ENCODE measurements at places on chromosomes 1 and 21.
A peak's percentile ranks its signal among the peaks of the same experiment; 100 is the strongest.

GRCh38 chr1:23673086-23673813, 18.4 kb upstream of the RPL11 start:
- no peak for DNase-seq

DNA sequence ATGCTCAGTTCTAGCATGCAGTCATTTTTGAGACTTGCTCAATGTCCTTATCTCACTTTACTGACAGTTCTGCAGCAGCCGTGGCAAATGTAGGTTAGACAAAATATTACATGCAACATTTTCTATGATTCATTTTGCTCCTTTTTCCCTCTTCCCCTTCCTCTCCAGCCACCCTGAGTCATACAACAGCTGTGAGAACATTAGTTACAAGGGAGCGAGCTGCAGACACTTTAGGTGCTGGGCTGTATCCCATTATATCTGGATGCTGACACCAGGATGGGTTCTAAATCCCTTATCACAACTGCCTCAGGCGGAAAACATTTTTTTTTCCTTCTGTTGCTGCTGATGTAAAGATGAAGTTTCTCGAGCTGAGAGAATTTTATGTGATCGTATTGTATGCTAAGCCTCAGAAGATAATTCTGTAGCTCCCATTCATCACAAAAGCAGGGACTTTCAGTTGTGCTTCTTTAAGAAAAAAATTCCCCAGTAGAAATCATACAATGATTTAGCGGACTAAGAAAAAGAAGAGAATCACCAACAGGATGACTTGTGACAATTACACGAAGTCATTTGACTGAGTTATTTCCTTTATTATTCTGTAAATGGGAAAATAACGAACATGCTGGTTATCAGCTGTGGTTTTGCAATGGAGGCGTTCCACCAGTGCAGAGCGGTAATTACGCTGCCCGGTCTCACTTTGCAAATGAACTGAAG, 345.0 kb downstream of the DISC1 start:
- DNase-seq, result no peak

GRCh38 chr1:36731226-36732014, 248.7 kb upstream of the CSF3R start:
- DNase-seq, result no peak

DNA sequence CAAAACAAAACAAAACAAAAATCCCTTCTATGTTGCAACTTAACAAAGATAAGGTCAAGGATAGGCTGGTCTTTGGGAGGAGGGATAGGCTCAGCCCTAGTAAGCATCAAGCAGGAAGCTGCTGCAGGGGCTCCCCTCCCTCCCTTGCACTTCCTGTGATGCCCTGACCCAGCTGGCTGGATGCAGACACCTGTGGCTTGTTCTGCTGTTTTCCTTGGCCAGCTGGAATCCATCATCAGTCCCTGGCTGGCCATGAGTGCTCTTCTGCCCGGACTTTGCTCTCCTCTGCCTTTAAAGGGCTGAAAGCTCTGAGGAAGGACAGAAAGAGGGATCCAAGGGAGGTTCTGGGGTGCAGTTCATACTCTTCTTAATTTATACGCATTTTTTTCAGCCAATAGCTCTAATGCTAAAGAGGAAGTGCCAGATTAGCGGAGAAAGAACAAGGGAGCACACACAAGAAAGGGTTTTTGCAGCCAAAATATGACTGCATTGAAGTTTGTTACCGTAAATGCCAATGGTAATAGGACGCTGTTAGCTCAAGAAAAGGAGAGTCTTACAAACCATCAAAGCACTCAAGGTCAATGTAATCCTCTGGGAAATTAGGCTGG, 19.9 kb upstream of the UBE2U start:
- no peak for DNase-seq

GRCh38 chr1:157732755-157733154, 32.2 kb upstream of the FCRL3 start:
- no peak for DNase-seq

GRCh38 chr1:224759135-224759534, 143.0 kb downstream of the CNIH3 start:
- no peak for DNase-seq

DNA sequence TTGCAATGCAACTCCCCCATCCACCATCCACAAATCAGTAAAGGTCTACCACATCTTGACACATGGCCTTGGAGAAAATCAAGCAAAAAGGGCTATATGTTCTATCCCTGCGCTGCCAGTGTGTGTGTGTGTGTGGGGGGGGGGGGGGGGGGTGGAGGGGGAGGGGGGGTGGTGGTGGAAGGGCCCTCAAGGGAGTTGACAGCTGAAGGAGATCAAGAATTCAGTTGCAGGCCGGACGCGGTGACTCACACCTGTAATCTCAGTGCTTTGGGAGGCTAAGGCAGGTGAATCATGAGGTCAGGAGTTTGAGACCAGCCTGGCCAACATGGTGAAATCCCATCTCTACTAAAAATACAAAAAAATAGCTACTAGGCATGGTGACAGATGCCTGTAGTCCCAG, 37.6 kb upstream of the CLIC4 start:
- no peak for DNase-seq

DNA sequence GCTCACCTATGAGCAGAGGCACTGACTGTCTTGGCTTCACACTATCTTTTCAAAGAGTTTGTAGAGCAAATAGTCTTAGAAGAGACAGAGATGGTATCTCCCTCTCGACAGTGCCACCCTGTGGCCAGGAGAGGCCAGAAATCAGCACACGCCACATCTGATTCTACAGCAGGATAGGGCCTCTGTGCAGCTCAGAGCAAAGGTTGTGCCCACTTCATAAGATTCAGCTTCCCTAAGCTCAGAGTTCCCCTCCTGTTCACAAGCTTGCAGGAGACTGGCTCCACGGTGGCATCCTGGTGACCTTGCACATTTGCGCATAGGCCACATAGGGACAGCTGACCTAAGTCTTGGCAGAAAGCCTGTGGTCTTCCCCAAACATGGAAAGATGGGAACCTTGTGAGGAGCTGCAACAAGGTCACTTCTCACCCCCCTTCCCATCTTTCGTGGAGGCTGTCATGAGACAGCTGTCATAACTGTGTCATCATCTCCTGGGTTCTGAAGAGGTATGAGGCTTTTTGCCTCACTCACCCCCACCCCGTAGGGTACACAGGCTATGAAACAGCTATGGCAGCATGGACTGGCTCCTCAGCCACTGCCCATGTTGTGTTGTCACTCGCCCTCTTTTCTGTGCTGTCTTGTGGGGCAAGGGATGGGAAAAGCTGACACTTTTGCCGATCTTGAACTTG, 3.0 kb downstream of the ITLN2 start:
- DNase-seq, result peak; percentile 57

- no peak for DNase-seq
These were observed 80.3 kb downstream of the SSBP3 start for GRCh38 chr1:54325703-54326461.

GRCh38 chr1:200674838-200675587, 5.3 kb upstream of the DDX59 start:
- no peak for DNase-seq

- DNase-seq, result no peak
These were observed 374.4 kb upstream of the ST6GALNAC5 start for GRCh38 chr1:76492752-76493430.

DNA sequence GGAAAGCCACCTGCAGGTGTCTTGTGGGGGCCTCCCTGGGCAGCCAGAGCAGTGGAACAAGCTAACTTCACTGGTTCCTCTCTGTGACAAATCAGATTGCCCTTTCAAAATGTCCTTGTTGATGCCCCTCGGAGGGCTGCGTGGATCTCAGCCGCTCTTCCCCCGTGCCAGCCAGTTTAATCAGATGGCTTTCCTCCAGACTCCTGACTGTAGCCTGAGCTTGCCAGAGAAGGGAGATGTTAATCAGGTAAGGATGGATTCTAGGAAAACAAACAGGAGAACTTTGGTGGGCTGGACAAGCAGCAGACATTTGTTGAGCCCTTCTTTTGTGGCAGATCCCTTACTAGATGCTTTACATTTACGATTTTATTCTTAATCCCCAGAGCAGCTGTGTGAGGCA, 88.2 kb downstream of the DMRTA2 start:
- no peak for DNase-seq

DNA sequence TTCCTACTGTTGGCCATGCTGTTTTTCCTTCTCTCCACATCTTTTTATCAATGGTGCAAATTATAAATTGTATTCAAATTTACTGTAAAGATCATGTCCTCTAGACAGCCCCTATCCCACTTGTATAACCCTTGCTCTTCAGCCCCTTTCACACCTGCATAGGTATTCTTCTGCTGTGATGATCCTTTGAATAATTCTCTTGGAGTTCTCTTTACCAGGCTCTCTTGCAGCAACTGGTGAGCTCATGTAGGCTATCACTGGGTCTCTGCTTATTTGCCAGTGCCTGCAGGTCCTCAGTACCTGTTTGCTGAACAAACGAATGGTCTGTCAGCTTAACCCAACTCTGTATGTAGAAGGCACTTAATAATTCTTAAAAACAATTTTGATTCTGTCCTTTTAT, 8.2 kb downstream of the PTPRC start:
- DNase-seq, result no peak

DNA sequence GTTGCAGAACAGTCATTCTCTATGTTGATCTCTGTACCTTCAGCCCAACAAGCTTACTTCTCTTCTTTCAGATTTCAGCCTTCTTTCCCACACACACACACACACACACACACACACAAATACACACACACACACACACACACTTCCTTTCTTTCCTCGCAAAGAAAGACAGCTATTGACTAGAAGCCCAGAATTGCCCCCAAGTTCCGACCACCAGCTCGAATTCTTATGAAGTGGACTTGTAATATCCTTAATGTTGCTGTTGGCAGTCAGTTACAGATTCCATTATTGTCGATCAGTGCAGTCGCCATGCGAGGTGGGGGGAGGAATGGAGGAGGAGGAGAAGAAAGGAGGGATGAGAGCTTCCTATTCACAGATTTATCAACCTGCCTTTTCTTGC, 125.5 kb downstream of the CLEC20A start:
- DNase-seq, result no peak

DNA sequence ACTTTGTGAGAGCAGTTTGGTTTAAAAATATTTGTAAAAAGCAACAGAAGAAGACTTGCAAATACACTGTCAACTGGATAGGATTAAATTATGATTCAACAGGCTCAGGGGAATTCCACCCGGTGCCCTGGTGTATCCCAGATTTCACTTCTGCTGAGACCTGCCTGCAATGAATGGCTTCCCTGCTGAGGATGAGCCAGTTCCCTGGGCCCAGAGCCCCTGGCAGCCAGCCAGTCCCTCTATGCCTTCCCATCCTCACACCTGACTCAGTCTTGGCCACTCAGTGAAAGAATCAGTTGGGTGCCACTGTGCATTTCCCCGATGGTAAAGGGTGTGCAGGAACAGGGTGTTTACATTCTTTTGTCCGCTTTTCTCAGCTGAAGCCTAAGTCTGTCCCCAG, 64.4 kb downstream of the KCTD3 start:
- DNase-seq, result no peak

- DNase-seq, result no peak
These were observed 3.5 kb upstream of the RAP1GAP start for GRCh38 chr1:21672478-21673276.

DNA sequence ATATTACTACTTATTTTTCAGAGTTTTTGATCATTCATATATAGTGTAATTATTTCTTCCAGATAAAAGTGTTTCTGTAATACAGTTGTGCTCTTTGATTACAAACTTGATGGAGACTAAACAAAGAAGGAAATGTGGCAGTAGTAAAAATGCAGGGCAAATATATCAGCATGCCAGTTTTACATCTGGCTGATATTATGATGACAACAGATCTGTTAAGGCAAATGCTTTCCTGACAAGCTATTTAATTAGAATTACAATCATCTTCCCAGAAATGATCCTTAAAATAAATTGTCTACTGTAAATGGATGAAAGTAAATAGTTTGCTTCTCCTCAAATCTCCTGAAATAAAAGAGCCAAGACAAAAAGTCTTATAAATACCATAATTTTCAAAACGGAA, 1659.8 kb downstream of the BRINP3 start:
- DNase-seq, result no peak

DNA sequence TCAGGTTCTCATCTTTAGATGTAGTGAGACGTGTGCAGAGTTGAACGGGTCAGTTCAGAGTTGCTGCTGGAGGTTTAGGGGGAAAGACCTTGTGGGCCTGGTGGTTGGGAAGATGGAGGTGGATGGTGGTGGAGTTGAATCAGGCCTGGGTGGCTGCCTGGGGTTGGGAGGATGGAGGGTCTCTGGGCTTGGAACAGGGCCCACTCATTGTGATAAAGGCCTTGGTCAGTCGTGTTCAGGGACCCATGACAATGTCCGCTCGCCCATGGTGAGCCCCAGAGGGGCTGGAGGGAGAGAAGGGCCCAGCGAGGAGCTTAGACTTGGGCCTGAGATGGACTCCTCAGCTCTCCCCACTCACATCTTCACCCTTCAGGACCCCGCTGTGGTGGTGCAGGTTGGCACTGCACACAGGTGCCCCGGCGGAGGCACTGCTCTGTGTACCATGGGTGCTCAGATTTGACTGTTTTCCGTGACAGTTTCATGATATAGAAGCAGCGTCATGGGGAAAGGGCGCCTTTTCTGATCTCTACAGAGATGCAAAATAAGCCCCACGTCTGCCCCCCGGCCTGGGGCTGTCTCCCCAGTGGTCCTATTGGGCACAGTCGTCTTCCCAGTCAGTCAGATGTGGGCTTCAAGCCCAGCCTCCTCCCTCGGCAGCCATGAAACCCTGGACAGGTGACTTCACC, 39.2 kb downstream of the DISP3 start:
- no peak for DNase-seq

DNA sequence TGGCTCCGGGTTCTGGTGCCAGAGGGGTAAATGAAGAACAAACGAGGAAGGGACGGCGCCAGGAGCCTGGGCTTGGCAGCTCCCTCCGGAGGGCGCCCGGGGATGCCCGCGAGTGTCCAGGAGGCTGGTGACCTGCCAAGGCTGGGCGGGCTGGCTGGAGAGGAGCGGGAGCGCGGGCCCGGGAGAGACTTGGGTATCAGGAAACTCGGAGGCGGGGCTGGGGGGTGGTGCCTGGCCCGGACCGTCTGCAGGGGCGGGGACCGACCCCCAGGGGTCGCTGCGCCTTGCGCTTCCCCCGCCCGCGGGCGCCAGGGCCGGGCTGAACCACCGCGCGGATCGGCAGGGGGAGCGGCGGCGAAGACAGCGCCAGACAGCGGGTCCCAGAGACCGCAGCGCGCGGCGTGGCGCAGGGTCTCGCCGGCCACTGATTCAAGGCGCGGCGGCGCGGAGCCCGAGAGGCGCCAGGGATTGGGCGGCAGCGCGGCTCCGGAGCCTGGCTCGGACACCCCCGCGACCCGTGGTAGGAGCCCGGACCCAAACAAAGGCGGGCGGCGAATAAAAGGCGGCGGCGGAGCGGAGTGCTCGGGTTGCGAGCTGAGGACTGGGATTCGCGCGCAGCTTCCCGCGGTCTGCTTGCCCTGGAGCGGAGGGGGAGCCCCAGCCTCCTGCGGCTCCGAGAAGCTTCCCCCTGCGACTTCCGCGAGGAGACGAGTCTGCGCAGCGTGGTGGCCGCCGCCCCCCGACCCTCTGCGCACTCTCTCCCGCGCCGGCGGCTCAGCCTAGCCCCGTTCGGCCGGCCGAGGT, at the start of gene DISP3:
TSS of gene DISP3 (plus strand) at position 585 of the 804 bp plus-strand sequence. CDS start 21,838 bp downstream, outside the sequence.
- DNase-seq, result peak; percentile 73

DNA sequence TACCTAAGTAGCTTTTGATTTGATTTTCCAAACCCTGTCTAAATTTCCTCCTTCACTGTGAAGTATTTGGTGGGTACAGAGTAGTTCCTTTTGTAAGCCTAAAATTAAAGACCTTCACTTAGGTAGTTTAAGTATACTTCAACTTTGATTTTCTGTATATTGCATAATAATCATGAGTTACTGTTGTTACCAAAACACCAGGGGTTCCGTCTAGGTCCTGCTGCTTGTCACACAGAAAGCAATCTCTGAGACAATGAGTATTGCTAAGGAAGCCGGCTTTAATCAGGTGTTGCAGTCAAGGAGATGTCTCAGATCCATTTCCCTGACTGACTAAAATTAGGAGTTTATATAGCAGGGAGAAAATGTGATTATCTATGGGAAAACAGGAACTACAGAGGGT, 15.3 kb downstream of the RPS6KC1 start:
- no peak for DNase-seq

- DNase-seq, result no peak
These were observed 432.1 kb upstream of the VAMP3 start for GRCh38 chr1:7339014-7339413.

Measured in stimulated activated CD4-positive, alpha-beta T cell treated with anti-CD3 and anti-CD28 coated beads, Interleukin-4, amount 100 ng/mL, for 48 hours (primary cell).